ENCODE measurements at places on chromosomes 2 and 18.

GRCh38 chr18:57995331-57995730, 48.7 kb upstream of the NEDD4L start:
- no peak for DNase-seq

GRCh38 chr18:71443706-71444480, 1100.2 kb downstream of the CBLN2 start:
- no peak for DNase-seq

DNA sequence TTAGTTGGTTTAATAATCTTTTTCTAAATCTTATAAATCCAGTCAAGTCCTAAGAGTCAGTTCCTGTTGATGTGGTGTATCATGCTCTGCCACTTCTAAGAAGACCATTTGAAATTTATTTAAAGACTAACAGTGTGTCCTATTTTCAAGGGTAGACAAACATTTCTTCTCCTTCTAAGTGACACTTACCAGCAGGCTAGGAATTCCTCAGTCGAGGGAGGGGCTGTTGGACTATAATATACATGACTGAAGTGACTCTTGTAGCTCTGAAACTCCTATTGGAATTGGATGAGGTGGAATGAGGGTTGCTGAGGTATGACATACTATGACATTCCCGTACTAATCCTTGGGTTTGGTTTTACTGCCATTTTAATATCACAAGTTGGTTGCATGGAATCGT, 30.6 kb downstream of the ITGB6 start:
- DNase-seq = no peak

GRCh38 chr2:128597121-128597762, 278.6 kb upstream of the HS6ST1 start:
- no peak for DNase-seq

GRCh38 chr2:230891509-230891908, 26.8 kb downstream of the ITM2C start:
- DNase-seq = no peak

- DNase-seq = no peak
Observed at GRCh38 chr18:44507729-44508325, 172.9 kb upstream of the SETBP1 start.

GRCh38 chr2:42425697-42426096, 64.7 kb upstream of the COX7A2L start:
- no peak for DNase-seq

GRCh38 chr2:207253666-207254345, 88.1 kb upstream of the KLF7 start:
- no peak for DNase-seq

DNA sequence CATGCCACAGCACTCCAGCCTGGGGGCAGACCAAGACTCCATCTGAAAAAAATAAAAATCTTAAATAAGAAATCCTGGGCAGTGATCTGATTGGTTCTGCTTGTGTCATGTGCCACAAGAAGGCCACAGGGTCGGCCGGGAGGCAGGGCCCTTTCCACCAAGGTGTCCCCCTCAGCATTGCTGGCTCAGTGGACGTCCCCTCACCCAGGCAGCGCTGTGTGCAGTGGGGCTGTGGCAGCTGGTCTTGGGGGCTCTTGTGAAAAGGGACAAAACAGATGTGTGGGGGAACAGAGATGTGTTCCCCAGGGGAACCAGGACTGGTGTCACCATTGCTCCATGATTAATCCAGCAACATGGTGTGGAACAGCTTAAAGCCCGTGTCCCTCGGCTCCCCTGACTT, 60.5 kb downstream of the HS6ST1 start:
- no peak for DNase-seq

- DNase-seq = no peak
Observed at GRCh38 chr2:164710837-164711765, 89.8 kb upstream of the GRB14 start.

GRCh38 chr2:170685591-170685990, 29.5 kb upstream of the SP5 start:
- DNase-seq = no peak

DNA sequence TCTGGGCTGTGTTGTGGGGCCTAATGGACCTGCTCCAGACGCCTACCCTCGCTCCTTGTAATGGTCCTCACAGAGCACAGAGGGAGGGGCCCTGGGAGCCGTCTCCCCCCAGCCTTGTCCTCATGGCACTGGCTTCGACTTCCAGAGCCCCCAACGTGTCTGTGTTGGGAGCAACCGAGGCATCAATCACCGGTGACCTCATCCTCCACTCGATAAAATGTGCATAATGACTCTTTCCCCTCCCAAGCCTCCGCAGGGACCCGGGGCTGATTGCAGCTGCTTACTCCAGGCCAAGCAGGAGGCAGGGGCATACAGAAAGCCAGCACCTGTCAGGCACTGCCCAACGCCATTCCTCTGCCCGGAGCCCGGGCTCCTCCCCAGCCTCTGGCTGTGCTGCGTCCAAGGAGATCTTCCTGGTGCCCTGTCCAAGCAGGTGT, 271.7 kb downstream of the NDUFA10 start:
- DNase-seq = no peak

- DNase-seq = no peak
Observed at GRCh38 chr18:70489986-70490933, 201.4 kb downstream of the SOCS6 start.

- no peak for DNase-seq
Observed at GRCh38 chr2:180463608-180464007, 456.5 kb upstream of the CWC22 start.

GRCh38 chr2:236910781-236911495, 174.8 kb upstream of the COPS8 start:
- no peak for DNase-seq

GRCh38 chr2:221588306-221588985, 16.3 kb upstream of the EPHA4 start:
- DNase-seq = no peak

DNA sequence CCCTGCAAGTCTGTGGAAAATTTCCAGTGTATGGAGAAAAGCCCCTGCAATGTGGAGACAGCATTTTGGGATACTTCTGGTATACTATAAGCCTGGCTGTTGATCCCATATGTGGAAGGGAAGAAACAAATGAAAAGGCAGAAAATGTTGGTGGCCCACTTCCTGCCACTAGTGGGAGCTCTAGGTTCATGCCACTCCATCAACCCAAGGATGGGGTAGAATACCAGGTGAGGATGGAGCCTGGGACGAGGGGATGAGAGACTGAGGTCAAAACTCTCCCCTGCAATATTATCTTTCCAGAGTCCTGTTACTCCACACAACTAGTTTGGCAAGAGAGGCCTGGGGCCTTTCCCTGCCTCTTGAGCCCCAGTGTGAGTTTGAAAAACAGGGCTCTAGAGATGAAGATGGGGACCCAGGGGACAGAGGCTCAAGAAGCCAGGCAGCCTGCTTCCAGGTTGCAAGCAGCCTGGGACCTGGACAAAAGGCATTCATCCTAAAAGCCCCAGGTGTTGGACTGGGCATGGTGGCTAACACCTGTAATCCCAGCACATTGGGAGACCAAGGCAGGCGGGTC, 31.9 kb downstream of the BMP10 start:
- DNase-seq = no peak

GRCh38 chr2:3301001-3301400, 76.6 kb downstream of the EIPR1 start:
- no peak for DNase-seq

- DNase-seq = no peak
Observed at GRCh38 chr18:50751947-50752346, 67.9 kb downstream of the MRO start.

DNA sequence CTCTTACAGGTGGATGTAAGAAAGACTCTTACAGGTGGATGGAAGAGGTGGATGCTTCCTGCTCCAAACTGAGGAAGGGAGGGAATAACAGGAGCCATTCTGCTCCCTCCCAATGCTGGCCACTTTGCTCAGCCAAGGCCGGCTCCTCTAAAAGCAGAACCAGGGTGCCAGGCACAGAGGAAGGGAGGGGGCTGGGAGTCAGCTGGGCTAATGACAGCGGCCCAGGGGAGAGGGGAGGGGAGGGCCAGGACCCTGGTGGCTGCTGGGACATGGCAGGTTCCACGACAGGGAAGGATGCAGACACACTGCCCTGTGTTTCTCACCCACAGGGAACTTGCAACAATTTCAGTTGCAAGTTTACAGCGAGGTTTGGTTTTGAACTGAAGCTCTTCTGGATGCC, 173.4 kb downstream of the ANAPC1 start:
- no peak for DNase-seq

DNA sequence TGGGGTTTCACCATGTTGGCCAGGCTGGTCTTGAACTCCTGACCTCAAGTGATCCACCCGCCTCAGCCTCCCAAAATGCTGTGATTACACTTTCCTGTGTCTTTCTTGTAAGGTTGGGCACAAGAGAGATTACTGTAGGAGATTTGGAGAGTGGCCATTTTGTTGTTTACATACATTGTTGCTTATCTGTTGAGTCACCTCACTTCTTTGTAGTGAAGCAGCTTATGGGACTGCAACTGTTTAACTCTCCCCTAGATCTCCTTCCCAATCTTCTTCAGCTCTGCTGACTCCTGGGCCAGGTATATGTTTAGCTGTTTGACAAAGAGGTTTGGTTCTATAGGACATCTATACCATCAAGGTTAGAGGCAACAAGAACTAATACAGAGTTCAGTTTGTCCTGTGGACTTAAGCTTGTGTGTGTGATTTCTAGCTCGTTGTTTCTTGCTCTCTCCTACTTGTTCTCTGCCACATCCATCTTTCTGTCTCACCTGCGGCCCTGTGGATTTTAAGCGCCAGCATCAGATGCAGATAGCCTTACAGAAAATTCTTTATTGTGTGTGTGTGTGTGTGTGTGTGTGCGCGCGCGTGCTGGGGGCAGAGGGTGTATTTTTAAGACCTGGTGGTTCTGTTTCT, 95.4 kb downstream of the HAUS1 start:
- DNase-seq = no peak

DNA sequence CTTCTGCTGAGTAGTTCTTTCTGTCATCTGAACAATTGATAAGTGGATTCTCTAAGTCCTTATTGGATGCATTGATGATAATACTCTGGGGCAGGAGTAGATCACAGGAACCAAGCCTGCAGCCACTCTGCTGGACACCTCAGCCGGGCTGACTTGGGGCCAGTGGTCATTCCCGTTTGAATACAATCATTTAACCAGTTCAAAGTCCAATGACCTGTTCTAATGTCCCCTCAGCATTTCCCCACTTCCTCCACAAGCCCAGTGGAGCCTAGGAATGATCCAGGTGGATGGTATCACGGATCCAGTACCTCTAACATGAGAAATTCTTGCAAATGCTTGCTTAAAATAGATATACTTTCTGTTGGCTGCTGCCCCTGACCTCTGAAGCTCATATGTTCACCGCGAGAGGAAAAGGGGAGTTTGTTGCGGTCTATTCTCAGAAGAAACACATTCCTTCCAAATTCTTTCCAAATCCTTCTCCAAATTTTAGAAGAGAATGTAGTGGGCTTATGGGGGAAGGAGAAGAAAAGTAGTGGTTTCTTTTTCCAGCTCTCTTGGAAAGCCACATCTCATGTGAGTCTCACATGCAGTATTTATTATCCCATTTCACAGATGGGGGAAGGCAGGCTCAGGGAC, 170.9 kb downstream of the INHBB start:
- DNase-seq = no peak

Measured in stimulated activated CD4-positive, alpha-beta T cell treated with anti-CD3 and anti-CD28 coated beads, Interleukin-15, amount 100 ng/mL, for 48 hours (primary cell).